Uterus (tissue), 4 donors: ENCODE measurements at places on chromosomes 4 and X. TPM values are rescaled to one million over a fixed set of nuclear protein-coding genes. Genes with fewer than 3 reads are reported as not detected.

DNA sequence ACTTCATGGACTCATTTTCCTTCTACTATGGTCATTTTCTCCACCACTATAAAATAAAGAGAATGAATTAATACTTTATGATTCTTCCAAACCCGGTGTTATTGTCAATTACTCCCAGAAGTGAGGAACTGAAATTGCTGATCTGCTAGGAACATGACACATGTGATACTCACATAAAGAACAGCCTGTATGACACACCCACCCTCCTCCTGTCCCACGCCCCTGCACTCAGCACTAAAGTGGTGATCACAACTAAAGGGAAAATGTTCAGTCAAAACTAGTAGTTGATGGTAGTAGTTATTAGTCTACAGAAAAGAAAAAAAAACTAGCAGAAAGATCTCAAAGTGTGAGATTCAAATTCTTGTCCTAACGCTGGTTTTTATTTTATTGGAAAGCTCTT lies 1508.3 kb downstream of the RAPGEF2 start:
- H3K4me1 ChIP-seq = no peaks in the 10 kb centered on the region
- H3K27ac ChIP-seq = no peak overlapping the region
- no peak for DNase-seq
- H3K36me3 ChIP-seq = no peaks in the 10 kb centered on the region
- no peak overlapping the region for H3K4me3 ChIP-seq

- H3K27me3 ChIP-seq = no peaks in the 10 kb centered on the region
- no peaks in the 10 kb centered on the region for H3K36me3 ChIP-seq
- no peak overlapping the region for H3K4me3 ChIP-seq
- no peak overlapping the region for H3K27ac ChIP-seq
Measured at GRCh38 chrX:54934058-54934457, 13.4 kb downstream of the TRO start.

DNA sequence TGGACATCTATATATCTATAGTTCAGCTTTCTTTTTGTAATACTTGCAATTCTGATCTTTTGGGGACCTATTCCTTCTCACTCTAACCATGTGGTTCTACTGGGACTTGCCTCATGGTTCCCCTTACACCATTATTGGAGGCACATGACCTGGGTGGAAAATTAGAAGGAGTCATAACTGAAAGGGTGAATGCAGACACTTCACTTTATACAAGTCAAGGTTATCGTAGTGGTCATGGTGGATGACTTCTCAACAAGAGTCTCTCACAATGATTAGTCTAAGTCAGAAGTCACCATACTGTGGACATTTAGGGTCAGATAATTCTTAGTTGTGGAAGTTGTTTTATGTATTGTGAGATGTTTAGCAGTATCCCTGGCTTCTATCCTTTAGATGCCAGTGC lies 10.5 kb upstream of the EIF4E start:
- H3K36me3 ChIP-seq = no peaks in the 10 kb centered on the region
- no peaks in the 10 kb centered on the region for H3K4me1 ChIP-seq
- H3K4me3 ChIP-seq = no peak overlapping the region
- H3K27ac ChIP-seq = no peak overlapping the region
- no peaks in the 10 kb centered on the region for H3K27me3 ChIP-seq

DNA sequence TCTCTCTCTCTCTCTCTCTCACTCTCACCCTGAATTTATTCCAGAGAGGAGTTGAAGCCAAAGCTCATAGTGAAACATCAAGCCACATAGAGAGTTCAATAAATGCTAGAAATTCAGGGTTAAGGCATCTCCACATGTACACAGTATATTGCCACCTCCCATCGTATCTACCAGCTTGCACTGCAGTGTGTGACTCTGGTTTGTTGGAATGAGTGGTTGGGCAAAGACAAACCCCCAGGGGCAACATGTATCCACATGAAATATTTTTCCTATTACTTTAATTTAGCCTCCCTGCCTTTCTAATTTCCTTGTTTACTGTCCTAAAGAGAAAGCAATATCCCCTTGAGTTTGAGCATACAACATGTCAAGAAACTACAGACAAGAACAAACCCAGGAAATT lies 247.3 kb downstream of the SPATA18 start:
- H3K27ac ChIP-seq = no peak overlapping the region
- no peaks in the 10 kb centered on the region for H3K4me1 ChIP-seq
- H3K4me3 ChIP-seq = no peak overlapping the region

DNA sequence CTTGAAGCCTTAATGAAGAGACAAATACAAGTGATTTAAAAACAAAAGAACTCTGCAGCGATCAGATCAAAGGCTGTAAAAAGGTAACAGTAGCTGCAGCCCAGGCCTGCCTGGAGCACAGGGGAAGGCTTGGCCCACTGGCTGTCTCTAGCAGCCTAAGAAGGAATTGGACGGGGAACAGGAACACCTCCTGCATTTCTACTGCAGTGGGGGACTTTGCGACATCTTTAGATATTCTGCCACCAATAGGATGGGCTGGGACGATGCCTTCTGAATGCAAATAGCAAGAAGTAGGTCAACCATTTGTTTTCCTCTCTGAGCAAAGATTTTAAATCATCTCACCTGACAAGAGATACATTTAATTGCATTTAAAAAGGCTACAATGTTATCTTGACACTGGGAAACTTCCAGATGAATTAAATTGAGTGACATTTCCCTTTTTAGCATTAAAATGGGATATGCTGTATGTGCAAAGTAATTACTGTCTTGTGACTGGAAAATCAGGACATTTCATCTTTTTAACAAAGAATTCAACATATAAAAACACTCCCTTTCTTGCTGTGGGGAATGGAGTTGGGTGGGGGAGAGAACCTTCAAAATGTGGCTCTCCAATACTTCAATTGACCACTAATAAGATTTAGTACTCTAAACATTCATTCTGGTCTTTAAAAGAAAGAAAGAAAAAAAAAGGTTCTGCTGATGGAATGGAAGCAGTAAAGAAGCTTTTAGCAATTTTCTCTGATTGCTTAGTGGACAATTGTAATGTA lies 70.0 kb downstream of the NYX start:
- DNase-seq = no peak
- no peak overlapping the region for H3K4me3 ChIP-seq
- no peaks in the 10 kb centered on the region for H3K27me3 ChIP-seq
- no peaks in the 10 kb centered on the region for H3K36me3 ChIP-seq
- H3K4me1 ChIP-seq = no peaks in the 10 kb centered on the region
- no peak overlapping the region for H3K27ac ChIP-seq

GRCh38 chr4:87353592-87353991 lies 30.9 kb upstream of the HSD17B13 start:
- H3K4me3 ChIP-seq = no peak overlapping the region
- H3K36me3 ChIP-seq = no peaks in the 10 kb centered on the region
- no peaks in the 10 kb centered on the region for H3K27me3 ChIP-seq
- H3K4me1 ChIP-seq = peaks cover 4% of the 10 kb centered on the region

DNA sequence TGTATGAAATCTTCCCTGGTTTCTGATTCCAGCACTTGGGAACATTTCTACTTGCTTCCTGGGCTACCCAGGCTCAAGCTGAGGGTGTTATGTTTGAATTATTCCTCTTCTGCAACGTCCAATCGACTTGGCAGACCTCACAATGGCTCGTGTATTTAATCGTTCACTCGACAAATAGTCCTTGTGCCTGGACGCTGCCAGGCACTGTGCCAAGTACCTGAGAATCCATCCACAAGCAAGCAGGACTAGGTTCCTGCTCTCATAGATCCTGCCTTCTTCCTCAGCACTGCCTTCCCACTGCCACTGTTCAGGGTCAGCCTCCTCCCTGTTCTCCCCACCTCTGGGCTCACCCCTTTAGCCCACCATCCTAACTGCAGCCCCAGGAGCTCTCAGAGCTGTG lies 113.3 kb downstream of the EFNB1 start:
- DNase-seq = no peak
- H3K36me3 ChIP-seq = no peaks in the 10 kb centered on the region
- no peak overlapping the region for H3K27ac ChIP-seq
- H3K27me3 ChIP-seq = no peaks in the 10 kb centered on the region

GRCh38 chrX:48890296-48890925 lies 7.2 kb downstream of the TIMM17B start:
- no peaks in the 10 kb centered on the region for H3K4me1 ChIP-seq
- no peaks in the 10 kb centered on the region for H3K27me3 ChIP-seq
- DNase-seq = no peak
- H3K27ac ChIP-seq = peak overlapping the region; percentile 95

DNA sequence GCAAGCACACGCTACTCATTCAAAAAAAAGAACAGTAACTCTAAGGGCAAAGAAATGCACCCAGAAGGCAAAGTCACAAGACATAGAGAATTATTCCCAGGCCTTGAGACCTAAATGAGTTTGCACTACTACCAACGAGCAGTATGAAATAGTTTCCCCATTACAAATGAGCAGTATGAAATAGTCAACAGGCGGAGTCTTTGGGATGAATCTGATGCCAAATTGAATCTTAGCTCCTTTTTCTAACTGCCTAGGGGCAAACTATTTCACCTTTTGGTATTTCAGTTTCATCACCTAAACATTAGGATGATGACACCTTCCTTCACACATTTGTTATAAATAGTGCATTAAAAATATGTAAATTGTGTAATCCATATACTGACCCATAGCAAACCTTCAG lies 213.0 kb upstream of the FAT4 start:
- no peaks in the 10 kb centered on the region for H3K36me3 ChIP-seq
- no peaks in the 10 kb centered on the region for H3K27me3 ChIP-seq
- no peaks in the 10 kb centered on the region for H3K4me1 ChIP-seq
- DNase-seq = no peak

DNA sequence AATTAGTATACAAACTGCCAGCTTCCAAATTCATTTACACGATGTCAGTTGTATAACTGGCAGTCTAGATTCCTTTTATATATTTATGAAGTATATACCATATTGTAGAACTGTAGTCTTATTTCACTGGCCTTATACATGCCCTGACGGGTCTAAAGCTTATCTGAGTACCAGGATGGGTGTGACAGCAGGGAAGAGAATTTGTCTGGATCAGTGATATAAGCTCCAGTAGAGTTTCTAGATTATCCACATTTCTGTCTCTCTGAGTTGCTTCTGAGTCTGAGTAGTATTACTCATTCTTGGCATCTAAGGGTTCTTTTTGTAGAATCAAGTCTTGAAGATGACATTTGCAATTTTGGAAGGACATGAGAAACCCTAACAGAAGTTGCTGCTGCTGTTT lies 101.3 kb downstream of the RPA4 start:
- no peaks in the 10 kb centered on the region for H3K36me3 ChIP-seq
- DNase-seq = no peak
- H3K27ac ChIP-seq = no peak overlapping the region
- H3K4me1 ChIP-seq = no peaks in the 10 kb centered on the region
- no peak overlapping the region for H3K4me3 ChIP-seq

- peaks cover 3% of the 10 kb centered on the region for H3K27me3 ChIP-seq
- H3K27ac ChIP-seq = no peak within 1 kb of the TSS
- no peak for DNase-seq
Measured at GRCh38 chrX:140709421-140709846, at the start of gene LINC00632. Gene LINC00632, plus strand, starts transcription at chrX:140709759.

DNA sequence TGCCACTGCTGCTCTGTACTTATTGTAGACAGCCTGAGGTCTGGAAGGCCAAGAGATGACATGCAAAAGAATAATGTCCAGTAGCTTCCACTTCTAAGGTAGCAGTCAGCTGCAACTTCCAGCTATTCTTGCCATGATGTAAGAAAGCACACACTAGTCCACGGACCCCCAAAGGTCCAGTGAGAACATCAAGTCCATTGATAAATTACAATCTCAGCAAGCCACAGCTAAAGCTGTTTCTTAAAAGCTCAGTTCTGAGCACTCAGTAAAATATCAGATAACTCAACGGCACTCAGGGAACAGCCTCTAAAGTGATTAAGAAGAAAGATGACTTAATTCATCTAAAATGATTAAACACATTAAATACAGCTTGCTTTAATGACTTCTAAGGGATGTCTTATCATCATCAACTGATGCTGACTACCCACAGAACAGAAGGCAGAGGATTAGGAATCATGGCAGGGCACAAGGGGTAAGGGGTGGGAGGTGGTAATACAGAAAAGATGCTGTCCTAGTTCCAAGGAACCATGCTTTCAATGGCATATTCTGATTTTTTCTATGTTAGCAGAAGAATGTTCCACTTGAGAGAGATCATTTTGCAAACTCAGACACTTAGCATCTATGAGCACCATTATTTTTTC lies 99.1 kb upstream of the CBR4 start:
- H3K4me1 ChIP-seq = no peaks in the 10 kb centered on the region
- no peak for DNase-seq
- no peak overlapping the region for H3K27ac ChIP-seq

DNA sequence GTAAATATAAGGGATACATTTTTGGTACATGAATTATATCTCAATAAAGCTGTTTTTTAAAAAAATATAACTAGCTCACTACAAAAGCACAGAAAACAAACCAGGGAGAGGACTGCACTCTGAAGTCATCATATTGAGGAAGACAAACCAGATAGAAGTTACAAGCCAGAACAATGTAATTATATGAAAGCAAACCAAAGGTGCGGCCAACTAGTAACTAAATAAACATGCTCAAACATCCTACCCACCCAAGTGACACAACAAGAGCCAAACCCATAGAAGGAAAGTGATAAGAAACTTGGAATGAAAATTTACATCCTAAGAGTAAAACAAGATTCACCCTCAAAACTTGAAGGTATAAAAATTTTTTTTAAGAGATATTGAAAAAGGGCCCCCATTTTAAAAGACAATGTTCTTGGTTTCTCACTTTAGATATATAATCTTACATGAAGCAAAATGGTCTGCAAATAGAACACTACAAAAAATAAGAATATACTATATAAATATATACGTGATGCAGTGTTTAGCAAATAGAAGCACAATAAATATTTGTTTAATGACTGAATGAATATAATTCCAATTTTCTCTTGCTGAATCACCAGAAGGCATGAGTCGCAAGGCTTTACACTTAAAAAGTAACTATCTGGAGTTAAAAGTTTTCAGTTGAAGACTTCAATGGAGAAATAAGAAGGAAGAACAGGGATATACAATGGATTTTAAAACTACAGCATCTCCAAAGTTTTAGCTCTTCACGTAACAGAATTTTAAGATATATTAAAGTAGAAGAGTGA lies 4.0 kb upstream of the SH3D19 start:
- DNase-seq = no peak
- no peaks in the 10 kb centered on the region for H3K36me3 ChIP-seq
- no peaks in the 10 kb centered on the region for H3K4me1 ChIP-seq
- H3K4me3 ChIP-seq = no peak overlapping the region

DNA sequence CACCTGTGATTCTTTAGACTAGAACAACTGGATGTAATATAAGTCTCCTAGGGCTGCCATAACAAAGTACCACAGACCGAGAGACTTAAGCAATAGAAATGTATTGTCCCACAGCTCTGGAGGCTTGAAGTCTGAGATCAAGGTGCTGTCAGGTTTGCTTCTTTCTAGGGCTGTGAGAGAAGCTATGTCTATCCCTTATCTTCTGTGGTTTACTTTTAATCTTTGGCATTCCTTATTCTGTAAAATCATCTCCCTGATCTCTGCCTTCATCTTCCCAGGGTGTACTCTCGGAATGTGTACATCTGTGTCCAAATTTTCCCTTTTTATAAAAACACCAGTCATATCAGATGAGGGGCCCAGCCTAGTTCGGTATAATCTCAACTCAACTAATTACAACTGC lies 10.3 kb upstream of the HOPX start:
- no peaks in the 10 kb centered on the region for H3K27me3 ChIP-seq
- H3K27ac ChIP-seq = no peak overlapping the region
- no peak for DNase-seq
- no peaks in the 10 kb centered on the region for H3K36me3 ChIP-seq

Gene TMEM47
- 59.4 TPM for total RNA-seq

Gene PCDH10
- total RNA-seq = not detected

Gene LAP3
- total RNA-seq = 10.9 TPM

Gene FRMPD4
- total RNA-seq = not detected

Gene ADH1A
- not detected for total RNA-seq
